ENCODE measurements at places on chromosomes 3 and 15. TPM values are rescaled to one million over a fixed set of nuclear protein-coding genes. Genes with fewer than 3 reads are reported as not detected.

Gene GPR87
- total RNA-seq: not detected

Gene TMEM40
- total RNA-seq: not detected

Gene PLSCR5
- total RNA-seq: not detected

Gene FBXO22
- 86.5 TPM for total RNA-seq

Gene GPR149
- total RNA-seq: not detected

Gene C15orf62
- 0.53 TPM for total RNA-seq

Gene CMTM8
- 2.6 TPM for total RNA-seq

Gene MRAS
- total RNA-seq: 13.3 TPM

Gene PEX11A
- total RNA-seq: 4.7 TPM

Gene SLC49A4
- total RNA-seq: 14.6 TPM

Gene MYEF2
- total RNA-seq: 31.3 TPM

Gene ALAS1
- total RNA-seq: 44.6 TPM

Gene SORD
- 30.5 TPM for total RNA-seq

GRCh38 chr3:154152741-154153140, 31.6 kb downstream of the ARHGEF26 start:
- no peak for DNase-seq

DNA sequence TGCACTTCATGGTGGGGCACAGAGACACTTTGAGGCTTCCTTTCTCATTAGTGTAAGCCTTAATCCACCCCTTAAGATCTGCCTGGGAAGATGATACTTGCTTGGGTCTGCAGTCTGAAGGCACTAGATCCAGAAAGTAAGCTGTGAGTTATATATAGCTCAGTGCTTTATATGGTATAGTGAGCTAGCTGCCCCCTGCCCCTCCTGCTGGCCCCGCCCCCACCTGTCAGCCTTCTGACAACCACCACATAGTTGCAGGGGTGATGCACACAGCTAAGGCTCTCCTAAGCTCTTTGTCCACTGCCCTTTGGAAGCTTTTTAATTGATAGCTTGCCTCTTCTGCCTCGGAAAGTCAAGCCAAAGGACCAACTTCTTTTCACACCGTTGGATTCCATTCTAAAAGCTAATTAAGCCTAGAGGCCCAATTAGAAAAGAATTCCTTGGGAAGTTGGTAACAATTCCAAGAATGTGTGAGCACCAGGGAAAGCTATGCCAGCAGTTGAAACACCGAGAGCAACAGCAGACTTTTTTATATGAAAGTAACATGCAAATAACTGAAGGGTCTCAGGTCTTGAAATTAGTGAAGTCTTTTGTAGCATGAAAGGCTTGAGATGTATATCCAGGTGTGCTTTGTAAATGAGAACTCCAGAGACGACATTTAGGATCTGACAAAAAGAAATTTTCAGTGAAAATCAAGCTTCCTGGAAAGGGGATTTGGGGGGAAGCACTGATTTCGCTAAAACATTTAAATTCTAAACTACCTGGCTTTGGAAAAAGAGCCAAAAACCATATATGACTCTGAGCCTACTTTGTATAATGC, 2.3 kb downstream of the TPM1 start:
- no peak for DNase-seq

DNA sequence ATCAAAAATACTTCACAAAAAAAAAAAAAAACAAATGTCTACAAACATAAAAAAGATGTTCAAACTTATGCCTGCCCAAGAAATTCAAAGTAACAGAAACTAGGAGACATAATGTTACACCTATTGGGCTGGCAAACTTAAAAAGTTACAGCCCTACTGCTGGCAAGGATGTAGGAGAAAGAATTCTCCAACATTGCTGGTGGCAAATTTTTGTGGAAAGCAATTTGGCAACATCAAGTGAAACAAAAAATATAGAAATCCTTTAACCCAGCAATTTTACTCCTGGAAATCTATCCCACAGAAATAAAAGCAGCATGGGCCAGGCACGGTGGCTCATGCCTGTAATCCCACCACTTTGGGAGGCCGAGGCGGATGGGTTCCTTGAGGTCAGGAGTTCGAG, 73.2 kb downstream of the STAG1 start:
- DNase-seq: no peak

- no peak for DNase-seq
These were observed 6.6 kb downstream of the ARRDC4 start for GRCh38 chr15:97966924-97967620.

- DNase-seq: no peak
These were observed 245.0 kb downstream of the ZMAT3 start for GRCh38 chr3:178826435-178827123.

DNA sequence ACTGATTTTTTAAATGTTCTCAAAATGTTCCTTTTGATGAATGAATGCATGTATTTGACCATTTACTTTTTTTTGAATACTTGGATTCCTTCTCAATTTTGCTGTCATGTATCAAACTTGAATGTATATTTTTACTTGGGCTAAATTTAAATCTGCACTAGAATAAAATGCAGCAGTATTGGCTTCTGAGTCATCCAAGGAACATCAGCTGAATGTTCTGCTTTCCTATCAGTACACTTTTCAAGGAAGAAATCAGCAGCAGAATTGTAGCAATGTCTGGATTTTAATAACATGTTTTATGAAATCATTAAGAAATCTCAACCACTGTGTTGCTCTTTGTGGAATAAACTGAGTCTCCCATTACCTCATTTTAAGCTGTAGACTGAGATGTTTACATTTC, 57.0 kb upstream of the COL6A6 start:
- DNase-seq: no peak

DNA sequence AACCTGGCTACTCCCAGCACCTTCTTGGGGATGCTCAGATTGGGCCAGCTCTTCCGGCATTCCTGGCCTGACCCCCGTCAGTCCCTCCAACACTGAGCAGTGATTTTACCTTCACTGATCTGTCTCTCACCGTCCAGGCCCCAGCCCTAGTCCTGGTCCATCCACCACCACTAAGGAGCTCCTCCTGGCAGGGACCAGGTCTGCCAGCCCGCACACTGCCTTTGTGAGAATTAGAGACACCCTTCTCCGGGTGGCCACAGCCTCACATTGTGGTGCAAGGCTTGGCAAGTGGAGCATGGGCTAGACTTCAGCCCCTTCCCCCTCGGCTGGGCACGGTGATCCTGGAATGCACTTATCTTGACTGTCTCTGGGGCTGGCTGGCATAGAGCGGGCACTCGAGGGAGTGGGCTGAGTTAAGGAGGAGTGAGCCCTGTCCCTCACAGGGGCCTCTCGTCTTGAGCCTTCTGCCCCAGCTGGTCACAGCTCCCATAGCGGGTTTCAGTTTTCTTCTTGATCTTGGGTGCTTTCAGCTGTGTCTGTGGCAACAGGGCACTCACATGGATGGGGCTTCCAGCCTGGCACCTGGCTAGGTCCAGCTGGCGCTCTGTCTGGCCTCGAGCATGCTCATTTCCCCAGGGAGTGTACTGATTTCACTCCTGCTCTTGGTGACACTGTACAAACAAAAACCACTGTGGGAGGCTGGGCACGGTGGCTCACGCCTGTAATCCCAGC, 53.9 kb downstream of the LINGO1 start:
- DNase-seq: no peak

DNA sequence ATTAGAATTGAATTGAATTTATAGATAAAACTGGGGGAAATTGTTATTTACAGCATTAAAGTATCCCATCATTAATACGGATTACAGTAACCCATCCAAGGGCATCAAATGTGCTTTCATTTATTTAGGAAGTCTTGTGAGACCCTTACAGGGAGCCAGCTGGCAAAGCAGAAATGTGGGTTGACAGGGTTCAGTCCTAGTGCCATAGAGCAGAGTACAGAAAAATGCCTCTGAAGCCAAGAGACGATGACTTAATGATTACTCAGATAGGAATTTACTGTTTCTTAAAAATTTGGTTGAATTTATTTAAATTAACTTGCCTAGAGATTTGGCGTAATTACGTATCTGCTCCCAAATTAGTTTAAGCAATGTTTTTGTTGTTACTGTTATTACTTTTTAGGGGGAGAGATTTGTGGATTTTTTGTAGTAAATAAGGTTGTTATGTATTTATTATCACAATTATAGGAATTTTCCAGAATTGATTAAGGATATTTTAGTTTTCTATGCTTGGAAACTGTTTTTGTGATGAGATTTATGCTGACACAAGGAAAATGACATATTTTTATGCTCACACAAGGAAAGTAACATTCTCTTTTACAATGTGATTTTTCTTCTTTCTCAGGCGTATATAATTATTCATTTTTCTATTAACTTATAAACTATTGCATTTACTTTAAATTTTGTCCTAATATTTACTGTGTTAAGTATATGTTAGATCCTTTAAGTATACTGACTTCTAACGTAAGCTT, 152.0 kb downstream of the EPHA6 start:
- DNase-seq: no peak

DNA sequence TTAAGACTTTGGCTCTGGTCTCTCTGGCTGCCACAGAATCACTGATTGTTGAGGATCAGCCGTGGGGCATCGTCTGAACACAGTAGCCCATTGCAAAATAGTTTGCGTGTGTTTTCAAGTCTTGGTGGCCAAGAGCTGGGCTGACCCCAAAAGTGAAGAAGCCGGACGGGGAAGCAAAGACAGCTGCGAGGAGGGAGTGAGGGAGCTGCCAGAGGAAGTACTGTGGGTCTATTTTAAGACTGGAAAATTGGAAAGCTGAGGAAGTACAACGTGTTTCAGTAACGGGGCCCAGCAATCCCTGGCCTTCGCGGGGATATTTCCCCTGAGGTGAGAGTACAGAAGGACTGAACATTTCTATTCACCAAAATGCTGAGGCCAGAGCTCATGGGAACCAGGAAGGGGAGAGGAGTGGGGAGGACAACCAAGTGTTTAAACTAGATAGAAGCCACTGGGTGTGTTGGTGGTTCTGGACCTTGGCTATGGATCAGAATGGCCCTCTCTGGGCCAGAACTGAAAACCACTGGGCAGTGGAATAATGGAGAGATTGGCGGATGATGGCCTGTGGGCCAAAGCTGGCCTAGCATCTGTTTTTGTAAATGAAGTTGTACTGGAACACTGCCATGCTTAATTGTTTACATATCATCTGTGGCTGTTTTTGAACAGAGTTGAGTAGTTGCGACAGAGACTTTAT, 34.1 kb upstream of the LIMD1 start:
- DNase-seq: no peak

DNA sequence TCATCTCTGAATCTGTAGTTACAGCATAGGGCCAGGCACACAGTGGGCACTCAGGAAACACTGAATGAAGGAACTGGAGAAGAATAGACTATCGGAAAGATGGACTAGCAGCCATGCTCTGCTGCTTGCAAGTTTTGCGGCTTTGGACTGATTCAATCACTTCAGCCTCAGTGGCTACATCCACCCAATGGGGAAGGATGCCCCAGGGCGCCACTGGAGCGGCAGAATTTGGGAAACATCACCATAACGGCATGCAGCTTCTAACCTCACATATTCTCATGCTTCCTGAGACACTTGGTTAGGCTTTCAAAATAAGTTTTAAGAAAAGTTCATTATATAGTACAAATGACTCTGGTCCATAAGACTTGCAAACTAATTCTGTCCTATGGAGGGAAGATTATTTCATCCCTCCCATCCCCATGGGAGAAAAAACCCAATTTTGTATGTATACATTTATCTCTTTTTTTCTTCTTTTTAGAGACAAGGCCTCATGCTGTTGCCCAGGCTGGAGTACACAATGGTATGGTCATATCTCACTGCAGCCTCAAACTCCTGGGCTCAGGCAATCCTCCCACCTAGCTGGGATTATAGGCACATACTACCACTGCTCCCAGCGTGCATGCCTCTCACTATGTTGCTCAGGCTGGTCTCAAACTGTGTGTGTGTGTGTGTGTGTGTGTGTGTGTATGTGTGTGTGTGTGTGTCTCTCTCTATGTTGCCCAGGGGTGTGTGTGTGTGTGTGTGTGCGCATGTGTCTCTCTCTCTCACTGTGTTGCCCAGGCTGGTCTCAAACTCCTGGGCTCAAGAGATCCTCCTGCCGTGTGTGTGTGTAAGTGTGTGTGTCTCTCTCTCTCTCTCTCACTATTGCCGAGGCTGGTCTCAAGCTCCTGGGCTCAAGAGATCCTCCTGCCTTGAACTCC, 4.1 kb upstream of the FANCD2 start:
- no peak for DNase-seq

- DNase-seq: no peak
These were observed 6.9 kb upstream of the RFTN1 start for GRCh38 chr3:16520241-16520969.

DNA sequence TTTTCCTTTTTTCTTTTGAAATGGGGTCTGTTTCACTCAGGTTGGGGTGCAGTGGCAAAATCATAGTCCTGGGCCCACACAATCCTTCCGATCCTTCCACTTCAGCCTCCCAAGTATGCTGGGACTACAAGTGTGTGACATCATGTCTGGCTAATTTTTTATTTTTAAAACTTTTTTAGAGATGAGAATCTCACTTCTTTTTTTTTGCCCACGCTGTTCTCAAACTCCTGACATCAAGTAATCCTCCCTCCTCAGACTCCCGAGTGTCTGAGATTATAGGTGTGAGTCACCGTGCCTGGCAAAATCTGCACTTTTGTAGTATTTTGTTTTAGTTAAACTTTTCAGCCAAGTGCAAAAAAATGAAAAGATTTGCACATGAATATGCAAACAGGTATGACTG, 171.0 kb downstream of the FNDC3B start:
- DNase-seq: no peak

GRCh38 chr3:40718681-40719080, 193.9 kb downstream of the ZNF621 start:
- DNase-seq: no peak

DNA sequence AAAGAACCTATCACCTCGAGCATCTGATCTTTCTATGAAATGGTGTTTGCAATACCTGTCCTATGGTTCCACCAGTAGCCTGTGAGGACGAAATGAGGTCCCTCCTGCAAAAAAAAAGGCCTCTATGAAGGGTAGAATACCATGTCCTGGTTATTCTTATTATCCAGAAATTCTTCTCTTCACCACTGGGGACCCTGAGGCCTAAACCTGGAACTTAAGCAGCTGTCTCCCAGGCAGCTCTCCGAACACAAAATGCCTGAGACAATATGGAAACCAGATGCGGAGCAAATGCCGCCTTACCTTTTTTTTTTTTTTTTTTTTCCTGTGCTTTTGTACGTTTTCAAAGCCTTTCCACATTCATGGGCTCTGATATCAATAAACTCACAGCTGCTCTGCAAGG, 62.1 kb upstream of the WNT5A start:
- no peak for DNase-seq

- DNase-seq: no peak
These were observed 64.7 kb downstream of the MINAR1 start for GRCh38 chr15:79496838-79497237.

- DNase-seq: no peak
These were observed 20.5 kb upstream of the LRRN1 start for GRCh38 chr3:3778641-3779270.

- no peak for DNase-seq
These were observed 15.6 kb upstream of the RAF1 start for GRCh38 chr3:12679468-12679867.

Data from pulmonary artery endothelial cell (primary cell).